ENCODE measurements at places on chromosomes 3 and 15.

DNA sequence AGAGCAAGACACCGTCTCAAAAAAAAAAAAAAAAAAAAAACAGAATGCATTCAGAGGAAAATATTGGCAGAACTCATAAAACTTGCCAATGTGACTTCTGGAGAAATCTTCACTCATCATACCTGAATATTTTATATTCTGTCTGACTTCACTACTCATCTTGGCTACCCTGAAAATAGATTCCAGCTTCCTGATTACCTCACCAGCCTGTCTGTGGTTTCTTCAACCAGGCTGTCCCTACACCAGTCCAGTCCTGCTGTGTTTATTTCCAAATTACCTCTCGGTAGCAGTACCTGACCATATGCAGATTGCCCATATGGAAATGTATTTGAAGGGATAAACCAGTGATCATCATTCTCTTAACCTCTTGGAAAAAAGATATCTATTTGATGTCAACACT, 9.3 kb upstream of the P3H2 start:
- no peak for DNase-seq

GRCh38 chr3:36709281-36709680, 55.1 kb downstream of the DCLK3 start:
- DNase-seq, result no peak

GRCh38 chr3:63508305-63508704, 144.2 kb upstream of the SNTN start:
- no peak for DNase-seq

- no peak for DNase-seq
These were observed 106.2 kb downstream of the HERC1 start for GRCh38 chr15:63727542-63727941.

DNA sequence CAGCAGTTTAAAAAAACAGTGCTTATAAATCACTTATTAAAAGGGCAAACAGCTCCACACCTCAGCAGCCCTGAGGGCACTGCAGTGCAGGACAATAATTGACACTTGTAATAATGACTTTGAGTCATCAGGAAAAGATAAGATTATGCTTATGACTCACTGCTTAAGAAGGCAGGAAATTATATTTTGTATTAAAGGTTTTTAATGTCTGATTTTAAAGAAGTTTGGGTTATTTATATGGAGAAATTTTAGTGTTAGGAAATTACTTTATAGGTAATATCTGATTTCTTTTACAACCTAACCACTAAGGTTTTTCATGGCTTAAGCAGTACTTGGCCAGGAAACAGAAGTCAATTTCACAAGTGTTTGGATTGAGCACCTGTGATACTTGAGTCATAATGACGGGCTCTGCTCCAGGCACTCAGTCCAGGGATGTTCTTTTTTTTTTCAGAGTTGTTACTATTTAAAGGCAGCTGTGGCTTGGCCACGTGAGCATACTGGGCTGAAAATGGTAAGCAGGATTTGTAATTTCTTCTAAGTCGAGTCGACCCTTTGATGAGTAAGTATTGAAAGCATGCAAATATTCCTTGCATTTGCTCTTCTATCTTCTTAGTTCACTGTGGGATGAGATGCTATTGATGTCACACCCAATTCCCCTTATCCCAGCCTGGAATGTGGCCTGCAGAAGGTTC, 21.6 kb upstream of the SLC6A20 start:
- DNase-seq, result no peak

GRCh38 chr3:83662381-83662960, 1296.3 kb upstream of the CADM2 start:
- no peak for DNase-seq

GRCh38 chr3:157120071-157120892, 39.7 kb downstream of the CCNL1 start:
- no peak for DNase-seq

All from hypothalamus (tissue), 51 donors.